ENCODE measurements at places on chromosomes 5 and 9.

DNA sequence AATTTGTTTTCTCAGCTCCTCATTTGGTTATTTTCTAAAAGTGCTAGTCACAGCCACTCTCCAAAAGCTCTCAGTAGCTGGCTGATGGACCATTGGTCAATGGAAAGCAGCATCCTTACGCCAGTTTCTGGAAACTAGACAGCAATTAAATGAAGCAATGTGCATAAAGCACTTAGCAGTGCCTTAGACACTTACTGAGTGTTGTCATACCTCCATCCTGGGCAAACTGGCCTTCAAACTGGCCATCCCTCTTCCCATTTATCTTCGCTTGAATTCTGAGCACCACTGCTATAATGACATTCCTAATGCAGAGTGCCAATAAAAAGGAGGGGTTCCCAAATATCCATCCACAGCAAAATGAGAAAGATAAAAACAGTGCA is 209.2 kb downstream of the ENC1 start:
- DNase-seq, result no peak

DNA sequence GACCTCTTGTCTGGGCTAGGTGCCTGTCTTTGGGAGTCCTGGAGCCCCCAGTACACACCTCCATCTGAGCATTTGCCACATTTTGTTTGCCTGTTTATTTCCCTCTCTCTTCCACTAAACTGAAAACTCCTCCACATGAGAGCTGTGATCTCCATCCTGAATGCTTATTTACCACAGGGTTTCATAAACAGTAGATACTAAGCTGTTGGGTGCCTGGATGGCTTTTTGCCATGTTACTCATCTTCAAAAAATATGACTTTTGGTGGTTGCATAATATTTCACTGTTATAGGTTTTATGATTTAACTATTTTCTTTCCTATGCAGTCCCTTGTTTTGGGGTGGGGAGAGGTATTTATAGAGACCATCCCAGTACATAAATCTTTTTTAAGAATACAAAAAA is 99.6 kb downstream of the APBA1 start:
- no peak for DNase-seq

DNA sequence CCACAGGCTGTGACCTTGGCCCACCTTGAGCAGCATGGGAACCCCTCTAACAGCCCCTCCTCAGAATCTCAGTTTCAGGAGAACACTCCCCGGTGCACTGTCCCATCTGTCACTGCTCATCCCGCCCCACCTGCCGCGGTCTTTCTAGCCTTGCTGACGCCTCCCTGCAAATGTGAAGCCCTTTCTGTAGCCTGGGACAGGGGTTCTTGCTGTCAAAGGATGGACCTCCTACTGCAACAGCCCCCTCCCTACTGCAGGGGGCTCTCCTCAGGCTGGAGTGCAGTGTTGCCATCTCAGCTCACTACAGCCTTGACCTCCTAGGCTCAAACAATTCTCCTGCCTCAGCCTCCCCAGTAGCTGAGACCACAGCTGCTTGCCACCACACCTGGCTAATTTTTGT is 20.0 kb downstream of the OR2V1 start:
- DNase-seq, result no peak

GRCh38 chr9:74557571-74557970 is 60.4 kb downstream of the RORB start:
- no peak for DNase-seq

- no peak for DNase-seq
Measured at GRCh38 chr5:43034591-43034968, 5.5 kb downstream of the ANXA2R start.

GRCh38 chr5:95530416-95530815 is 24.4 kb downstream of the SKIC3 start:
- DNase-seq, result no peak

GRCh38 chr5:125113328-125113727 is 366.9 kb upstream of the ZNF608 start:
- no peak for DNase-seq

DNA sequence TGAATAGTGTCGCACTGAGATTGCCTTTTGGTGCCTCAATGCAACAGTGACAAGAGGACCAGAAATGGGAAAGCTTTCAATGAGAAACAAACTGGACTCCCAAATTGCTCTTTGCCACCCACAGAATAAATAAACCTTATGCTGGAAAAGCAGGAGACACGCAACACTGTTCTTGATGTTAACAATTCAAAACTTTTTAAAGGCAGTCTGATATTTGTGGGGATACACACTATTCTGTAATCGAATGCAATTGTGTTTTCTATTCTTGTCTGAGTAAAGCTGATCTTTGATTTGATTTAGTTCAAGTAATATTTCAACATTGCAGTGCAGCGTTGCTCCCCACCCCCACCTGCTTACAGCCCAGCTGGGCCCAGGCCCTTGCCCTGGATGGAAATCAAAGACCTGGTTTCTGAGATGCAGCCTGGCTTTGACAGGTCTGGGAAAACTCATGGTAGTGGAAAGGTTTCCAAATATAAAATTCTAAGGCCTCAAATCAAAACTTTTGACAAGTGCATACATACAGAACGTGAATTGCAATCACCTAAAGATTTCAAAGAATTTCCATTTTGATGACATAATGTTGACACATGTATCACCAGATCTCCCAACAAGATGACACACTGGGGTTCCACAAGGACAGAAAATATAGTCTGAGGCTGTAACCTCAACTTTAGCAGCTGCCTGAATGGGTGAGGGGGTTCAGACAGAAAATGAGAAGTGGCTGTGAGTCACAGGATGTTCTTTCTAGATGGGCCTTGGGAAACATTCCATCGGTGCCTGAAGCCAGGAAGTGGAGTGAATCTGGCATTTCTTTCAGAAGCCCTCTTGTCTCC is 55.1 kb downstream of the ABCA1 start:
- no peak for DNase-seq

- no peak for DNase-seq
Measured at GRCh38 chr9:118295413-118295812, 591.2 kb downstream of the TLR4 start.

DNA sequence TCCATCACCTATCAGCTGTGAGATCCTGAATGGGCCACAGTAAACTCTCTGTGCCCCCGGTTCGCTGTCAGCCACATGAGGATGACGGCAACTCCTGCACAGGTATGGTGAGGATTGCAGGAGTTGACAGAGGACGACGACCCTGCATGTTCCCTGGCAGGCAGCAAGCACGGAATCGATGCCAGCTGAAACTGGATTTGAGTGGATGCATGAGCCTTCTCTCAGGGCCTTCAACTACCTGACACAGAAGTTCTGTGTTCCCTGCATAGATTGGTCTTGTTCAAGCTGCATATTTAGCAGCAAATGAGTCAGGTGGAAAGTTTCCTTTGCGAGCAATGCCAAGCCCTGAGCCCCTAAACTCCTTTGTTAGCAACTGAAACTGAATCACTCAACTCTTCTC is 69.6 kb upstream of the PTCH1 start:
- no peak for DNase-seq

- DNase-seq, result no peak
Measured at GRCh38 chr5:132394667-132395259, 25.3 kb downstream of the SLC22A5 start.

DNA sequence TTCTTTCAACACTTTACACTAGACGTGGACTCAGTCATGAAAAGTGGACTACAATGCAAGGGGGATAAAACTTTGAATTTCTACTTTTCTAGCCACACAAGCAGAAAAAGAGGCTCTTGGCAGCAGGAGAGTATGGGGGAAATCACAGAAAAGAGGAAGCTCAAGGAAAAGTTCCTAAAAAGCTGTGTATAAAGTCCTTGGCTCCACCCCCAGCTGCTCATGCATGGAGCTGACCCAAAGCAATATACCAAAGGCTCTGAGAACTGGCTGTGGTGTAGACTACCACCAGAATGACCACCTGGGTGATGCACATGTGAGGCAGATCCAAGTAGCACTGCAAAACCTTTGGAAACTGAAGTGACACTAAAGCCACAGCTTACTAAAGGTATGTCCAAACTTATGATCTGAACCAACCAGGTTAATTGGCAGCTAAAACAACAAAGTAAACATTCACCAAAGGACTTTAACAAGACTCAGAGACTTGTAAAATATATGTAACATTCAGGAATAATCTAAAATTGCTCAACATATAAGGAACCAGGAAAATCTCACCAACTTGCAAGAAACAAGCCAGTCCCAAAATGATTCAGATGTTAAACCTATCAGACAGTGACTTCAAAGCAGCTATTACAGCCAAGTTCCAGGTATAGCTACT is 55.5 kb upstream of the RASGRF2 start:
- DNase-seq, result no peak

Measured in cortex of kidney (tissue), 1 donor.